ENCODE measurements at places on chromosomes 4 and X. TPM values are rescaled to one million over a fixed set of nuclear protein-coding genes. Genes with fewer than 3 reads are reported as not detected.

- no peaks in the 10 kb centered on the region for H3K4me1 ChIP-seq
- no peak for DNase-seq
- H3K4me3 ChIP-seq = no peak overlapping the region
- no peak overlapping the region for H3K27ac ChIP-seq
Observed at GRCh38 chr4:47334652-47335051, 128.8 kb downstream of the COMMD8 start.

- H3K27ac ChIP-seq = no peak overlapping the region
- H3K36me3 ChIP-seq = no peaks in the 10 kb centered on the region
- no peaks in the 10 kb centered on the region for H3K27me3 ChIP-seq
- no peaks in the 10 kb centered on the region for H3K4me1 ChIP-seq
Observed at GRCh38 chrX:112380541-112381278, 298.1 kb upstream of the TRPC5 start.

GRCh38 chr4:47222276-47222675 is 190.9 kb downstream of the GABRB1 start:
- no peaks in the 10 kb centered on the region for H3K4me1 ChIP-seq
- no peak overlapping the region for H3K27ac ChIP-seq
- DNase-seq = no peak
- no peaks in the 10 kb centered on the region for H3K36me3 ChIP-seq
- H3K27me3 ChIP-seq = no peaks in the 10 kb centered on the region

DNA sequence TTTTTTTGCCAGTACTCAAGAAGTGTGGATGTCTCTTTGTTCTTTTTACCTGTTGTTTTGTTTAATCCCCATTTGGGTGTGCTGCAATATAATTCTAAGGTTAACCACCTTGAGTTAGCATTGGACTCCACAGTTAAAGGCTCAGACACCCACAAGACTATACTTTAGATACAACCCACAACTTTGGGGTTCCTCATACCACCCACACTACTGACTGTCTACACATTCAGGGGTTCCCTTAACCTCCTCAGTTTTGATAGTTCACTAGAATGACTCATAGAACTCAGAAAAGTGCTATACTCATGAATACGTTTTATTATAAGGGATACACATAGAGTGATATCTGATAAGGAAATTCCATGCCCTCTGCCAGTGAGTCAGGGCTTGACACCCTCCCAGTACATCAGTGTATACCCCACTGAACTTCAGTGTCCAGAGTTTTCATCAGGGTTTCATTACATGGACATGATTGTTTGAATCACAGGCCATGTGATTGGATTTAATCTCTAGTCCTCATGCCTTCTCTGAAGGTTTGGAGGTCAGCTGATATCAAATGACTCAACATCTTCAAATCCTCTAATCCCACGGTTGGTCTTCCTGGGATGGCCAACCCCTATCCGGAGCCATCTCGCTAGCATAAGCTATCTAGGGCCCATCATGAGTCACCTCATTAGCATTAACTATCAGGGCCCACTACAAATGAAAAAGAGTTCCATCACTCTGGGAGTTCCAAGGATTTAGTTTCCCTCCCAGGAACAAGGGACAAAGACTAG is 357.7 kb upstream of the EMCN start:
- H3K36me3 ChIP-seq = no peaks in the 10 kb centered on the region
- no peaks in the 10 kb centered on the region for H3K27me3 ChIP-seq
- H3K27ac ChIP-seq = no peak overlapping the region
- H3K4me3 ChIP-seq = no peak overlapping the region

DNA sequence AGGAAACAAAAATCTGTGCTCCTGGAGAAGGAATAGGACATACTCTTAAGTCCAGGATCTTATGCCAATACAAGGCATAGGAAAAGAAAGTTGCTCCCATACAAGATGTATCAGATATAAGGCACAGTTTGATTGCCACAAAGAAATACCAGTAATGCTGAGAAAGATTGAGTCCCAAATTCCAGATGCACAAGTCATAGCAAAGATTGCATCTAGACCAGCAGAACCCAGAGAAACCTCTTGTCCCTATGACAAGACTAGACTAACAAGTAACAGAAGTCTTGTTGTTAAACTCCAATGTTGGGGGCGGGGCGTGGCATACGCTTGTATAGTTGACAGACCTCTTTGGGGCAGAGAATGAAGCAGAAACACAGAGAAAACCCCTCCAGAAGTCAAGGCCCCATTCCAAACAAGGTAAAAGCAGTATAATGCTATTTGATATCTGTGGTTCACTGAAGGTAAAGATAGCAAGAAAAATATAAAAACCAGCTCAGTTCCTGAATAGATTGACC is 671.5 kb upstream of the GRIA3 start:
- H3K27ac ChIP-seq = no peak overlapping the region
- H3K27me3 ChIP-seq = no peaks in the 10 kb centered on the region
- no peaks in the 10 kb centered on the region for H3K36me3 ChIP-seq
- no peak for DNase-seq

The MAGEA4 gene
- not detected for total RNA-seq

GRCh38 chr4:124839786-124840390 is 127.4 kb upstream of the ANKRD50 start:
- H3K36me3 ChIP-seq = no peaks in the 10 kb centered on the region
- DNase-seq = no peak
- no peaks in the 10 kb centered on the region for H3K27me3 ChIP-seq
- H3K4me3 ChIP-seq = no peak overlapping the region

- H3K4me3 ChIP-seq = no peak overlapping the region
- DNase-seq = no peak
- peaks cover 64% of the 10 kb centered on the region for H3K36me3 ChIP-seq
- no peaks in the 10 kb centered on the region for H3K27me3 ChIP-seq
Observed at GRCh38 chr4:163515198-163515597, 20.7 kb downstream of the TMA16 start.

The FAM236D gene
- not detected for total RNA-seq

DNA sequence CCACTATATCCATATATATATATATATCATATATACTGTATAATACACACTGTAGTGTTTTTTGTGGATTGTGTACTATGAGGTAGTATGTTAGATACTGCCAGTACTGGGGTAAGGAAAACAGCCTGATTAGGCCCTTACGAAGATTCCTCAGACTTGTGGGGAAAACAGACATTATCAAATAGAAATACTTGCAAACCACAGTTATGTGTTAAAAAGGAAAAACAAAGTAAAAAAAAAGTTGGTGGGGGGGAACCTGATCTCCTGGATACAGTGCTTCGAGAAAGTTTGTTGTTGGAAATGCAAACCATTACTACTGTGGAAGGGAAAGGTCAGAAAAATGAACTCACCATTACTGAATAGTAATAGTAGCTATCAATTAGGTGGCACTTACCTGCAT is 53.0 kb downstream of the PKD2 start:
- no peaks in the 10 kb centered on the region for H3K27me3 ChIP-seq
- H3K27ac ChIP-seq = no peak overlapping the region
- H3K36me3 ChIP-seq = peaks cover 72% of the 10 kb centered on the region
- DNase-seq = no peak
- H3K4me1 ChIP-seq = no peaks in the 10 kb centered on the region

The RPS6KA3 gene
- total RNA-seq = 69.2 TPM

The NRK gene
- total RNA-seq = 0.29 TPM

- H3K4me3 ChIP-seq = no peak overlapping the region
- DNase-seq = no peak
- H3K36me3 ChIP-seq = no peaks in the 10 kb centered on the region
- H3K27ac ChIP-seq = no peak overlapping the region
- no peaks in the 10 kb centered on the region for H3K4me1 ChIP-seq
- no peaks in the 10 kb centered on the region for H3K27me3 ChIP-seq
Observed at GRCh38 chr4:5220028-5220427, 168.7 kb downstream of the STK32B start.

GRCh38 chrX:82748906-82749505 is 759.1 kb upstream of the POU3F4 start:
- no peak overlapping the region for H3K27ac ChIP-seq
- no peaks in the 10 kb centered on the region for H3K4me1 ChIP-seq
- H3K27me3 ChIP-seq = peaks cover 4% of the 10 kb centered on the region
- H3K36me3 ChIP-seq = no peaks in the 10 kb centered on the region
- H3K4me3 ChIP-seq = no peak overlapping the region

- no peak overlapping the region for H3K27ac ChIP-seq
- H3K4me1 ChIP-seq = no peaks in the 10 kb centered on the region
- no peak for DNase-seq
- no peaks in the 10 kb centered on the region for H3K36me3 ChIP-seq
- H3K4me3 ChIP-seq = no peak overlapping the region
Observed at GRCh38 chr4:128908735-128909134, 99.2 kb downstream of the JADE1 start.

DNA sequence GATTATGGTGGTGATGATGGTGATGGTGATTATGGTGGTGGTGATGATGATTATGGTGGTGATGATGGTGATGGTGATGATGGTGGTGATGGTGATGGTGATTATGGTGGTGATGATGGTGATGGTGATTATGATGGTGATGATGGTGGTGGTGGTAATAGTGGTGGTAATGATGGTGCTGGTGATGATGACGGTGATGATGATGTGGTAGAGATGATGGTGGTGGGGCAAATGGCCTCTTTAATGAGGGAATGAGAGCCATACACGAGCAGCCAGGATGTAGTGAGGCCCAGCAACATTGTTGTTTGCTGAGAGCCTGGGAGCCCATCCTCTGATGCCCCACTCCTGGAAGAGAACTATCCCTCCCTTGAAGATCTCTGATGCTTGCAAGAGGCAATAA is 29.0 kb downstream of the HMX1 start:
- H3K4me3 ChIP-seq = no peak overlapping the region
- H3K4me1 ChIP-seq = no peaks in the 10 kb centered on the region
- no peak overlapping the region for H3K27ac ChIP-seq
- H3K36me3 ChIP-seq = no peaks in the 10 kb centered on the region
- DNase-seq = no peak

DNA sequence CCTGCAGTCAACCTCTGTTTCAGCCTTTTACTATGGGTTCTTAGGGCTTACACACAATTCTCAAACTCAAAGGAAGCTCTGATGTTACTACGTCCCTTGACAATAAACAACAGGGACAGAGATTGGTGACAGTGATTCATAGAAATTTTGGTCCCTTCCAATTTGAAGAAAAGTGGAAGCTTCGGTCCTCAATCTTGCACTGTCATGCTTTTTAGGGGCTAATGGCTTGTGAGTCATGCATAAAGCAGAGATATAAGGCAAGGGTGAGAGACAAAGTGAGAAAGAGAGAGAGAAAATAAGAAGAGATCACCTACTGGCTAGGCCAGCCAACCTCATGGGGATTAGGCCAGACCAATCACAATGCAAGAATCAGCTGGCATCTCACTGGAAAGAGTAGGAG is 63.2 kb upstream of the STARD8 start:
- DNase-seq = no peak
- no peaks in the 10 kb centered on the region for H3K4me1 ChIP-seq
- H3K36me3 ChIP-seq = no peaks in the 10 kb centered on the region
- H3K27me3 ChIP-seq = no peaks in the 10 kb centered on the region

The SLC7A11 gene
- 8.4 TPM for total RNA-seq

DNA sequence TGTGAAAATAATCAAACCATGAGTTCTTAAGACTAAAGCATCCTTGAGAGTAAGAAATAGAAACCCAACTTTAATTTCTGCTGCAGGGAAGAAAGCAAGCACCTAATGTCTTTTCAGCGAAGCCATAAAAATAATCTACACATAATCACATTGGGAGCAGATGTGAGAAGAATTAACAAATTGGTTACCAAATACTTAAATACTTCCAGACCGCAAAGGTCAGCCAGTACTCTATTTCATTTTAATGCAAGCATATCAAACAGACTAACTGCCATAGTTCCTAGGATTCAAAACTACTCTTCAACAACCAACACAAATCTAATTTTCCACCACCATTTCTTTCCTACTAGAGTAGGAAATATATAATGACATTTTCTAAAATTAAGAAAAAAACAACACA is 144.8 kb upstream of the SLIT2 start:
- H3K4me1 ChIP-seq = no peaks in the 10 kb centered on the region
- no peak for DNase-seq
- no peak overlapping the region for H3K4me3 ChIP-seq
- no peaks in the 10 kb centered on the region for H3K27me3 ChIP-seq

GRCh38 chrX:154546354-154547244 is at the start of gene G6PD:
Gene G6PD, minus strand, starts transcription at chrX:154546846. Its CDS starts 691 bp downstream, at chrX:154546155.
- H3K4me3 ChIP-seq = peak within 1 kb of the TSS; percentile 64
- H3K27ac ChIP-seq = peak within 1 kb of the TSS; percentile 86
- H3K27me3 ChIP-seq = no peaks in the 10 kb centered on the region

- H3K4me1 ChIP-seq = no peaks in the 10 kb centered on the region
- no peak overlapping the region for H3K27ac ChIP-seq
- H3K27me3 ChIP-seq = no peaks in the 10 kb centered on the region
- peak; percentile 7 for DNase-seq
Observed at GRCh38 chr4:138460477-138461414, 218.6 kb upstream of the SLC7A11 start.

DNA sequence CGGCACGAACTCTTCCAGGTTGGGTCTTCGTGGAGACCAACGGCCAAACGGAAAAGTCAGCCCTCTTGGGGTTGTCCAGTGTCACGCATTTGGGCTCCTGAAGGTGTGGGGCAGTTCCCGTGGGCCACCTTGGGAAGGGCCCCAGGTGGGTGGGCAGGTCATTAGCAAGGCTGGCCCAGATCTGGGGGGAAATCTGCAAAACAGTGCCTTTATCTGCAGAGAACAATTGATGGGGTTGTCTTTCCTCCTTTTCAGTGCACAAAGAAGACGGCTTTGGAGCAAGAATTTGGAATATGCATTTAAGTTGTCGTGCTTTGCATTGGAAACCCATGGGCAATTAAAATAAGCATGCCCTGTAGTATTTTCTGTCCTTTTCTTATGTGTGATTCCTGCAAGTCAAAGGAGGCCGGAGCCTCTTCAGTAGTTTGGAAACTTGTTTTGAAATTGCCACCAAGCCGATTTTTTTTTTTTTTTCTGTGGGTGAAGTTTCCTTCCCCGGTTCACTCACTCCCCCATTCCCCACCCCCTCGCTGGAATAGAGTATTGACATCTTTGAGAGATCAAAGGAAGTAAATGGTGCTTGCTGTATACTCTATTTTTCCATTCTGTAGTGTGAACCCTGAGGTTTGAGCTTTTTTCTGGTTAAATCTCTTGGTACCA is 9.8 kb downstream of the ZIC3 start:
- peaks cover 71% of the 10 kb centered on the region for H3K27me3 ChIP-seq
- H3K27ac ChIP-seq = no peak overlapping the region
- H3K4me3 ChIP-seq = no peak overlapping the region
- H3K4me1 ChIP-seq = no peaks in the 10 kb centered on the region

GRCh38 chr4:82560853-82561785 is 669 bp downstream of the TMEM150C start:
- no peaks in the 10 kb centered on the region for H3K36me3 ChIP-seq
- peaks cover 26% of the 10 kb centered on the region for H3K27me3 ChIP-seq
- peak overlapping the region; percentile 61 for H3K4me3 ChIP-seq

DNA sequence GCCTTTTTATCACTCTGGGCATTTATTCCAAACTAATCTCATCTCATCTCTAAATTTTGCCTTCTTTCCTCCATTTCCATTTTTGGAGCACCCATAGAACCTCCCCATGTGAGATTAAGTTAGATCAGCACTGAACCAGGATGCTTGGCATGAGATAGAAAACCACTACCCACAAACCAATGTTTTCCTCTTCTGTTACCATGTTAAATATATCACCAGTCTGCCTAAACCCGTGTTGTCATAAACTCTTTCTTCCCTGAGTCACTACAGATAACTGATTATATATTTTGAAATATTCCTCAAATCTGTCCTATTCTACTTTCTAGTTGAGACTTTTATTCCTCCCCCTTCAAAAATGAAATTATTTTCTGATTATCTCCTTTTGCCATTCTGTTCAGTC is 37.6 kb downstream of the GABRB1 start:
- DNase-seq = no peak
- H3K36me3 ChIP-seq = no peaks in the 10 kb centered on the region
- no peaks in the 10 kb centered on the region for H3K4me1 ChIP-seq
- no peak overlapping the region for H3K27ac ChIP-seq

GRCh38 chr4:158673633-158674032 is 1.5 kb downstream of the ETFDH start:
- DNase-seq = no peak
- no peaks in the 10 kb centered on the region for H3K27me3 ChIP-seq
- H3K27ac ChIP-seq = no peak overlapping the region
- H3K4me3 ChIP-seq = no peak overlapping the region
- peaks cover 31% of the 10 kb centered on the region for H3K4me1 ChIP-seq
